ENCODE measurements at places on chromosomes 1 and 21. TPM values are rescaled to one million over a fixed set of nuclear protein-coding genes. Genes with fewer than 3 reads are reported as not detected.

GRCh38 chr1:60870269-60870865 is 212.0 kb upstream of the NFIA start:
- no peaks in the 10 kb centered on the region for H3K36me3 ChIP-seq
- no peak overlapping the region for H3K27ac ChIP-seq
- H3K27me3 ChIP-seq = no peaks in the 10 kb centered on the region
- no peak overlapping the region for H3K4me3 ChIP-seq
- H3K4me1 ChIP-seq = no peaks in the 10 kb centered on the region
- no peak for DNase-seq

GRCh38 chr1:205192287-205192686 is 19.2 kb downstream of the DSTYK start:
- H3K4me1 ChIP-seq = peaks cover 18% of the 10 kb centered on the region
- no peaks in the 10 kb centered on the region for H3K27me3 ChIP-seq
- peaks cover 1% of the 10 kb centered on the region for H3K36me3 ChIP-seq
- no peak overlapping the region for H3K4me3 ChIP-seq
- DNase-seq = no peak

- H3K4me1 ChIP-seq = no peaks in the 10 kb centered on the region
- peak; percentile 64 for DNase-seq
- H3K4me3 ChIP-seq = no peak overlapping the region
- H3K27me3 ChIP-seq = peaks cover 22% of the 10 kb centered on the region
- no peak overlapping the region for H3K27ac ChIP-seq
- no peaks in the 10 kb centered on the region for H3K36me3 ChIP-seq
Observed at GRCh38 chr1:16055613-16056520, 12.3 kb downstream of the CLCNKB start.

GRCh38 chr1:61323681-61324328 is 241.4 kb downstream of the NFIA start:
- H3K27me3 ChIP-seq = peaks cover 5% of the 10 kb centered on the region
- H3K4me3 ChIP-seq = no peak overlapping the region
- no peak overlapping the region for H3K27ac ChIP-seq
- DNase-seq = no peak
- no peaks in the 10 kb centered on the region for H3K36me3 ChIP-seq

GRCh38 chr1:186837806-186838205 is 9.1 kb downstream of the PLA2G4A start:
- no peak for DNase-seq
- no peaks in the 10 kb centered on the region for H3K36me3 ChIP-seq
- no peaks in the 10 kb centered on the region for H3K4me1 ChIP-seq

DNA sequence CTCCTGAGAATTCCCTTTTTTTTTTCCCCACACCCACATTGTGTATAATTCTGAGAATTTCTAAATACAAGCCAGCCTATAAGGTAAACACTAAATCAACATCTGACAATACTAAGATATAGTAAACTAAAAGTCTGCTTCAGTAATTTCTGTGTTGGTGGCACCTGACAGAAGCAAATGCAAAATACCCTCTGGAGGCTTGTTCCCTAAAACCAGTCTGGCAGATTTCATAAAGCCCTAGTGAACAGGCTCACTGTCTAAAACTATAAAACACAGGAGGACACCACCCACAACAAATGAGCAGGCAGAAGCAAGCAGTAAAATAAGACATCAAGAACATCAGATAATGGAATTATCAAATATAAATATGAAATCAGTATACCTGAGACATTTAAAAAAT is 11.5 kb downstream of the TRIM33 start:
- H3K36me3 ChIP-seq = no peaks in the 10 kb centered on the region
- H3K27me3 ChIP-seq = no peaks in the 10 kb centered on the region
- no peak for DNase-seq
- no peaks in the 10 kb centered on the region for H3K4me1 ChIP-seq

DNA sequence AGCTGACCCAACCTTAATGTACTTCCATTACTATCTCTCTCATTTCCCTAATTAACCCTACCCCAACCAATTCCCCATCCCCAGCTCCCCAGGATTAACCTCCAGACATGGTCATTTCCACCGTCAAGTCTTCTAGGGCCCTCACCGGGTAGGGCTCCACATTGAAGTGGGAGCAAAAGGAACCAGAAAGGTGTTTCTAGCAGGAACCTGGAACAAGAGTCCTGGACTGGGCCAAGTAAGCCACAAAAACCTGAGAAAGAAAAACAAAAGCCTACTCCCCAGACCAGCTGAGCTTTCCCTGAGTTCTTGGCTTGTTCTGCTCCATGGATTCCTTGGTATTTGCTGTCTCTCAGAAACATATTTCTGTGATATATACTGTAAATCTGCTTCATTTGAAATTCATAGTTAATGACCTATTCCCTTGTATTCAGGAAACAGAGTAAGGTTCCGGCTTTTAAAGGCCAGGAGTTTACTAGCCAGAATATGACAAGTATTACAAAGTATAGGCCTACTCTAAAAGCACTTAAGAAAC is 58.4 kb downstream of the SYF2 start:
- H3K4me3 ChIP-seq = no peak overlapping the region
- H3K27me3 ChIP-seq = peaks cover 21% of the 10 kb centered on the region
- DNase-seq = no peak
- no peaks in the 10 kb centered on the region for H3K36me3 ChIP-seq
- no peak overlapping the region for H3K27ac ChIP-seq

- peaks cover 18% of the 10 kb centered on the region for H3K36me3 ChIP-seq
- no peaks in the 10 kb centered on the region for H3K27me3 ChIP-seq
Observed at GRCh38 chr1:51963592-51964308, 26.8 kb downstream of the RAB3B start.

DNA sequence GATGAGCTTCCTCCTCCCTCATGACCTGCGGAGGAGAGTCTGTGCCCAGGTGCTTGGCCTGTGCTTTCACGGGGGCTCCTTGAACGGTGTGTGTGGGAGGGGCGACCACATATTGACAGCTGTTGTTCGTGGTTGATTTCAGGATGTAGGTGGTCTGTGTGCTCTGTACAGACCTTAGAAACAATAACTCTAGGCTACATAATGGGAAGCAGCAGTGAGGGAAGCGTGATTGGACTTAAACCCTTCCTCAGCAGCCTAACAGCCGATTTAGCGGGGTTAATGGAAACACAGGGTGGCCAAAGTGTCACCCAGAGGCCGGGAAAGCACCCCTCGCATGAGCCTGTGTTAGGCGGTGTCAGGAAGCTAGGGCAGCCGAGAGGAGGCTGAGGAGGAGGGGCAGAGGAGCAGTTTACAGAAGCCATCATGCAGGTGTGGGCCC is 56.0 kb downstream of the TBCE start:
- H3K4me3 ChIP-seq = no peak overlapping the region
- H3K36me3 ChIP-seq = no peaks in the 10 kb centered on the region
- H3K27me3 ChIP-seq = no peaks in the 10 kb centered on the region

GRCh38 chr1:6794164-6794563 is 8.9 kb downstream of the CAMTA1 start:
- H3K27me3 ChIP-seq = no peaks in the 10 kb centered on the region
- peaks cover 12% of the 10 kb centered on the region for H3K4me1 ChIP-seq
- DNase-seq = peak; percentile 74
- H3K27ac ChIP-seq = no peak overlapping the region

FAM72B gene
- 1.6 TPM for total RNA-seq

GJA5 gene
- not detected for total RNA-seq

MMEL1 gene
- under 0.01 TPM for total RNA-seq

CDA gene
- 0.90 TPM for total RNA-seq

INSRR gene
- total RNA-seq = not detected

PLA2G2C gene
- not detected for total RNA-seq
